ENCODE measurements at places on chromosomes 1 and 21.

- DNase-seq: no peak
Observed at GRCh38 chr1:6222636-6223035, 13.1 kb downstream of the ICMT start.

- DNase-seq: no peak
Observed at GRCh38 chr1:3365523-3366125, 88.8 kb upstream of the ARHGEF16 start.

- DNase-seq: no peak
Observed at GRCh38 chr1:112694363-112694929, 12.5 kb downstream of the RHOC start.

- no peak for DNase-seq
Observed at GRCh38 chr1:8477166-8477982, 159.5 kb downstream of the SLC45A1 start.

DNA sequence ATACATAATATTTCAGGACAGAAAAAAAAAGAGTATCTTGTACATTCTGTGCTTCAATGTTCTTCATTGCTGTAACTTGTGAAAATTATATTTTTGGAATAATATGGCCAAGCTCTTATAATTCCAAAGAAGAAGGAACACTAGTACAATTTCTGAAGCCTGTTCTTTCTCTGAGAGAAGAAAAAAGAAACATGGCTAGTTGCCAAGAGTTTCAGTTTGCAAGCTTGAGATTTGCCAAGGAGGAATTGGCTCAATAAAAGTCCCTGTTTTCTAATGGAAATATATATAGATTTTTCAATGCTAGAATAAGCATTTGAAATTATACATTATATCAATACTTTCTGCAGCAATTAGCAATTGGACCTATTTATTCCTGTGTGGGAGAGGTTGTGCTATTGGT, 285.2 kb upstream of the NEGR1 start:
- DNase-seq: no peak

GRCh38 chr1:40079774-40080400, 17.2 kb downstream of the PPT1 start:
- DNase-seq: no peak

- no peak for DNase-seq
Observed at GRCh38 chr1:55284856-55285255, 69.7 kb upstream of the USP24 start.

DNA sequence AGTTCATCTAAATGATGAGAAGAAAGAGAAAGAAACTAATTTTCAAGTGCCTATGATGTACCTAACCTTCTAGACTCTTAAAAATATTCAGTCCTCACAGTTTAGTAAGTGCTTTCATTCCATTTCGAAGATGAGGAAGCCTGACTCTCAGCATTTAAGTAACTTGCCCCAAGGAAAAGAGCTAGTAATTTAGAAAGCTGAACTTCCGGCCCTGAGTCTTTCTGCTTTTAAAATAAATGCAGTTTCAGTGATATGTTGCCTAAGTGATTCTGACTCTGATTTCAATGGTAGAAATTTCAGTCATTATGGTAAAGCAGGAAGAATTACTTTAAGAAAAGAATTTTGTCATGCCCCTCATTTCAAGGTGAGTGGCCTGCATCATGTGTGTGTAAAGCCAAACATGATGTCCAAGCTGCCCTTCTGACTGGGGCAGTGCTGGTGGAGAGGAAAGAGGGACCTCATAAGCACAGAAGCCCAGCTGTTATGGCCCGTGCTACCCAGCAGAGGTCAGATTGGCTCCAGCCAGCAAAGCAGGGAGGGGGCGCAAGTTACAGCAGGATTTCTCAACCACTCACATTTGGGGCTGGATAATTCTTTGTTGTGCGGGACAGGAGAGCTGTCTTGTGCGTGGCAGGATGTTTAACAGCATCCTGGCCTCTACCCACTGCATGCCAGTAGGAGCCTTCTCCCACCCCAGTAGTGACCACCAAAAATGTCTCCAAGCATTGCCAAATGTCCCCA, 10.7 kb downstream of the ATP1A4 start:
- DNase-seq: no peak

DNA sequence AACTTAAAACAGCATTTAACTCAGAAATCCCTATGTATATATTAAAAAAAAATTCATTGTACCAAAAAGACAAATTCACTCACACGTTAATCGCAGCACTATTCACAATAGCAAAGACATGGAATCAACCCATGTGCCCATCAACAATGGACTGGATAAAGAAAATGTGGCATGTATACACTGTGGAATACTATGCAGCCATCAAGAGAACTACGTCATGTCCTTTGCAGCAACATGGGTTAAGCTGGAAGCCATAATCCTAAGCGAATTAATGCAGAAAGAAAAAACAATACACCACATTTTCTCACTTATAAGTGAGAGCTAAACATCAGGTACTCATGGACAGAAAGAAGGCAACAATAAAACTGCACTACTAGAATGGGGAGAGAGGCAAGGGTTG, 99.4 kb downstream of the FAF1 start:
- no peak for DNase-seq

DNA sequence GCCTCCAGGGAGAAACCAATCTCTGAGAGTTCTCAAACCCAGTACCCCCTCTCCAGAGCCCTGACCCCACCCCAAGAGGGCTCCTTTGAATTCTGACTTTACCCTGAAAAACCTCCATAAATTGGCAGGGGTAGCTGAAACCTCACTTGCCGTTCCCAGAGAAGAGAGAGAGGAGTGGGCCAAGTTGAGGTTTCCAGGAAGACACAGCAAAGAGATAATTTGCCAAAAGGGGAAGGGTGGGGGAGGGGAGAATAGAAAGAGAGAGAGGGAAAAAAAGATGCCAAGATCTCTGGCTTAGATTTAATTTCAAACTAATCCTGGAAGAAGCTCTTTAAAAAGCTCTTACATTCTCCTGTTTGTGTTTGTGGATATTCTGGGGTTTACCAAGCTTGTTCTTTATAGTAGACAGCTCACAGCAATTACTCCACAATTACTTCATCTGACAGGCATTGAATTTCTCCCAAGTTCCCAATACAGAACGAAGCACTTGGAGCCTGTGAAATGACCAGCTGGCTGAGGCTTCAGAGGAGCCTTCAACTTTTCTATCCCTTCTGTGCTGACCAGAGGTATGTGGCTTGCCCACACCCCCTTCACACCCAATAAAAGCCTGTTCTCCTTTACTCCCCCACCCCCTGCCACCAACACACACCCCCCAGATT, 1.1 kb upstream of the GRHL3 start:
- no peak for DNase-seq

- DNase-seq: no peak
Observed at GRCh38 chr21:37045149-37045548, 27.7 kb downstream of the PIGP start.

DNA sequence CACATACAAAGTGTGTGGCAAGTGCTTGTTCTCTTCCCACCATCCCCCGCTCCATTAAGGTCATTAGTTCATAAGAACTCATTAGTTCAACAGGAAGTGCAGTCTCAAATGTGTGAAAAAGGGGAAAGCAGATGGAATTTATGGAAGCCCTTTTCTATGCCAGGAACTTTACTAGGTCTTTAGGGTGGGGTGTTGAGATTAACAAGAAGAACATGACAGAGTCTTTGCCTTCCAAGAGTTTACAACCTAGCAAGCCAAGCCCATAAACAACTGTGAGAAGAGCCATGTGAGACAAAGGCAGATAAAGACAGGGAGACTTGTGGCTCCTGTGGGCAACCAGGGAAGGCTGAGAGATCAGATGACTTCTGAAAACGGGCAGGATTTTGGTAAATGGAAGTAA, 21.4 kb downstream of the PLEKHA6 start:
- DNase-seq: no peak

Measured in HS-27A (cell line).